Adrenal gland (tissue), 19 donors: ENCODE measurements at places on chromosomes 4 and X.
A peak's percentile ranks its signal among the peaks of the same experiment; 100 is the strongest.

DNA sequence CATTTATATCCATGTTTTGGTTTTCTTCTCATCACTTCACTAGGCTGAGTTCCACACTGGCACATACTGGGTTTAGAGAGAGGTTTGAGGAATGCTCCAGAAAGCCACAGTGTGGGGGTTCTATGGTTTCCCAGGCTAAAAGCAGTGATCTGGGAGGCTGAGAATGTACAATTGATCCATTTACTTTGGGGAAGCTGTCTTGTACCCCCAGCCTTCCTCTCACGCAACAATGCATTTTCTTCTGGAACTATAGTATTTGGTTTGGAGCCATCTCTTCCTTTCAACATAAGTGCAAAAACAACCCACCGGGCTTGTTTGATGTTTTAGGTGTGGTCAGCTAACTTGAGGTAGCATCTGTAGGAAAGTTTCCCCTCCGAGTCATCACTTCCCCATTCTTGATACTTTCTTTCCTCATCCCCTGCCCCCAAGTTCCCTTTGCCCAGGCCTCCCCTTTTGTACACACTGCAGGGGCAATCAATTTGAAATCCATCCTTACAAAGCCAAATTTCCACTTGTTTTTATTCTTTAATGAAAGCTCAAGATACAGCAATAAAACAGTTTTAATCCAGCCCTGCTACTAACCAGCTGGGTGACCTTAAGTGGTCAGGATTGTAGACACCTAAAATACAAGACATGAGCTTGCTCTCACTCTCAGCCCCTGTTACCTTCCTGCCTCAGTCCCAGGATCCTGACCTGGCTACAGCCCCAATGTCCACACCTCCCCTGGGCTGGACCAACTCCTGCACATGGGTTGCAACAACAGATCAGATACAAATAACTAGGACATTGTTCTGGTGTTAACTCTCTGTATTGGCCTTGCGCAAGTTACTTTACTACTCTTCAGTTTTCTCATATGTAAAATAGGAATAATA, 109.2 kb downstream of the FHDC1 start:
- DNase-seq = no peak

DNA sequence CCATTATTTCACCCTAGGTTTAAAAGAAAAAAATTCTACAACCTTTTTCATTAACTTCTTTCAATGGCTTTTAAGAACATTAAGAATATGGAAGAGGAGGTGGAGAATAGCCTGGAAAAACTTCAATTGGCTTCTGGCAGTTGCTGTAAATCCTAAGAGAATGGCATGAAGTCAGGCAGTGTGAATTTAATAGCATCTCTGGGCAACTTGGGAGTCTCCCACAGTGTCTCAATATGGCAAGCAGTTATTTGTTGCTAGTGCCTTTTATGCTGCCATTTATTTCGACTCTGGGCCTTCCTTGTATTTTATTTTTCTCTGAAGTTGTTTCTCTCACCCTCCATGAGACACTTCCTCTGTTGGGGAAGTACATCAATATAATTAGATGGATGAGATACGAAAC, 322.1 kb downstream of the CBLL2 start:
- no peak for DNase-seq

DNA sequence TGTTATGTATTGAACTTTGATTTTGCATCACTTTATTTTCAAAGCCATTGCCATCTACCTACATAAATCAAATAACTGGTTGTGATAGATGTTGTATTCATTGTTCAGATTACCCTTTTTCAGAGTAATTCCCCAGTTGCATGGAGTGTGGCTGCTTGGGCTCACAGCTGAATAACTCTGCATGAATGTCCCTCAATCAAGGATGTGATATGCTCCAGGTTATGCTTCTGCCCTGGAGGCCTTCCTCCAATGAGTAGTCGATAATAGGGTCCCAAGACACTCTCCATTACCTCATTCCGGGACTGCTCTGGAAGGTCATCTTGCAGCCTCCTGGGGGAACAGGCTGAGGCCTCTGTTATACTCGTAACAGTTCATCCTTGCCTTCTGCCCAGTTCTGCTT, 251.8 kb downstream of the ADGRL3 start:
- no peak for DNase-seq

GRCh38 chrX:44072631-44073030, 99.4 kb upstream of the NDP start:
- DNase-seq = no peak

DNA sequence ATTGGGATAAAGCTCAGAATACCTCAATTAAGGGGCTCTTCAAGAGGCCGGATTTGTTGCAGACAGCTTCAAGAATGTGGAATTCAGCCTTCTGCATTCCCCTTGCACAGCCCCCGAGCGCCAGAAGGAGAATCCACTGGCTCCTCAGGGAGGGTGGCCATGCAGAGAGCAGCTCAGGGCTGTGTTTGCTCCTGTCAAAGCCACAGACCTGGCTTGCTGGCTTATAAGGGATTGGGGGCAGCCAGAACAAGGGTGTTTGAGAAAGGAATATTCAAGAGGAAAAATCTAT, 36.8 kb downstream of the ING2 start:
- DNase-seq = no peak

- DNase-seq = peak; percentile 35
Observed at GRCh38 chrX:133337250-133337649, 78.0 kb downstream of the GPC4 start.

- DNase-seq = no peak
Observed at GRCh38 chrX:153527208-153527607, 9.8 kb downstream of the ATP2B3 start.

DNA sequence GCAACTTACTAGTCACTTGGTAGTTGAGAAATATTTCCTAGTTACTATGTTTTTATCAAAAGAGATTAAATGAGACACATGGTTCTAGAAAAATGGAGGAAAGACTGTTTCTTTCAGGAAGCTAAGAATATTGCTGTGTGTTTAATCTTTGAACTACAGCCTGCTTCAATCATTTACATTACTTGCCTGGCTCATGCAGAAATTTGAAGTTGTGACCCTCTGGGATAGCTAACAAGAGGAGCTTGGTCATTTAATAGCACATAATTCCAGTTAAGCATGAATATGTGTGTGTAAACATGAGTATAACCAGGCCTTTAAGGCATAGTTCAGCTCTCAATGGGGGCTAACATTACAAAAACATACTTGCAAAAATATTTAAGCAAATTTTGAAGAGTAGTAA, 44.6 kb upstream of the SLC25A4 start:
- no peak for DNase-seq

DNA sequence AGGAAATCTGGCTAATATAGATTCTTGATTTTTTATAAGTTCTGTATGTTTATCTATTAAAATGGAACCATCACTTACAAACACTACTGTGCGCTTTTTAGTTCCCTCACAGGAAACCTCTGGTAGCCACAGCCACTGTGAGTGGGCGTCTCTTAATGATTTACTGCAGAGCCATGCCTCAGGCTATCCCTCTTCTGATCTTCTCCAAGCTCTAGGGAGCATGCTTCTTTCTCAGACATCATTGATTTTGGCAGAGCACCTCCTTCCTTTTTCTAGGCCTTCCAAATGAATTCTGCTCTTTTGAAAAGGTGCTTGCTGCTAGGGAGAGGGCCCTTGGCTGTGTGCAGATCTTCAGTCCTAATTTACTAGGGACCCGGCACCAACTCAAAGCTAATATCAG, 61.1 kb upstream of the STS start:
- no peak for DNase-seq

GRCh38 chr4:89604951-89605350, 232.0 kb downstream of the SNCA start:
- no peak for DNase-seq

- no peak for DNase-seq
Observed at GRCh38 chr4:128940971-128941370, 131.5 kb downstream of the JADE1 start.

DNA sequence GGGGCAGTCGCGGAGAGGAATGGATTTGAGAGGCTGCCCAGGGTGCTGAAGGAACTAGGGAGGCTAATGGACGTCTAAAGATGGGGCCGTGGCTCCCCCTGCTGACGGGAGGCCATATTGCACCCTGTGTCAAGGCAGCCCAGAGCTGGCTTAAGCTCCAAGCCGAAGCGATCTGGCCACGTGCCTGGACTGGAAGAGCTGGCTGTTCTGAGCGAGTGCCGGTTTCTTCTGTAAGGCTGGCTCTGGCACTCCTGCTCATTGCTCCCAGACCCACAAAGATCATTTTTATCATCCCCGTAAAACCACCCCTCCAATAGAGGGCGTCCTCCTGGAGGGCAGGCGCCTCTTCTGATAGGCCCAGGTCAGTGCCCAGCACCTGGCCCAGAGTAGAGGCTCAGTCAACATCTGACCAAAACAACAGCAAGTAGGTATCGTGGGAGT, 5.6 kb downstream of the PNCK start:
- DNase-seq = peak; percentile 94

- DNase-seq = no peak
Observed at GRCh38 chr4:121614101-121614500, 82.7 kb downstream of the ANXA5 start.

- no peak for DNase-seq
Observed at GRCh38 chr4:152115794-152116193, 355.0 kb upstream of the GATB start.

GRCh38 chr4:75118739-75119138, 185.8 kb downstream of the PARM1 start:
- no peak for DNase-seq

GRCh38 chr4:109699553-109700225, 3.6 kb downstream of the CASP6 start:
- no peak for DNase-seq

GRCh38 chr4:133865612-133866327, 335.8 kb downstream of the PABPC4L start:
- peak; percentile 43 for DNase-seq

GRCh38 chrX:40415675-40416074, 165.1 kb upstream of the ATP6AP2 start:
- DNase-seq = peak; percentile 34
